ENCODE measurements at places on chromosomes 5 and 9.
A peak's percentile ranks its signal among the peaks of the same experiment; 100 is the strongest.

- DNase-seq, result no peak
Measured at GRCh38 chr5:171782332-171782966, 3.2 kb upstream of the SMIM23 start.

GRCh38 chr5:106172681-106173532, 1497.8 kb downstream of the EFNA5 start:
- DNase-seq, result no peak

DNA sequence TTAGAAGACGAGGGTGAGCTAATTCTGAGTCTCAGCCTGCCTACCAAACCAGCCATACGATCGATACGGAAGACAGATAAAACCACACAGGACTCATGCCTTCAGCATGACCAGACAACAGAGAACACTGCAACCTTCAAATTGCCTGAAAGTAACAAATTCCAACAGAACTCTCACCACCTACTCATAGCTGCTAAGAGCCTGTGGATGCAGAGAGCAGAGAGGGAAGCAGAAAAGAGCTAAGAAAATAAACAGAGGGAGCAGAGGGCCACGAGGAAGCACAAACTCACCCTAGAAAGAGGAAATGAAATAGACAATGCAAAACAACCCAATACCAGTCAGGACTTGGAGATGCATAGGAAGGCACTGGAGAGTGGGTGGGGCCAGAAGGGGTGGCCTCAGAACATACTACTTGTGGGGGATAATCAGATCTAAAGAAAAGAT, 86.7 kb upstream of the TAS2R1 start:
- no peak for DNase-seq

GRCh38 chr9:127521919-127522304, 70.6 kb downstream of the LRSAM1 start:
- DNase-seq, result peak; percentile 18

- DNase-seq, result no peak
Measured at GRCh38 chr9:78150312-78150982, 85.4 kb upstream of the CEP78 start.

DNA sequence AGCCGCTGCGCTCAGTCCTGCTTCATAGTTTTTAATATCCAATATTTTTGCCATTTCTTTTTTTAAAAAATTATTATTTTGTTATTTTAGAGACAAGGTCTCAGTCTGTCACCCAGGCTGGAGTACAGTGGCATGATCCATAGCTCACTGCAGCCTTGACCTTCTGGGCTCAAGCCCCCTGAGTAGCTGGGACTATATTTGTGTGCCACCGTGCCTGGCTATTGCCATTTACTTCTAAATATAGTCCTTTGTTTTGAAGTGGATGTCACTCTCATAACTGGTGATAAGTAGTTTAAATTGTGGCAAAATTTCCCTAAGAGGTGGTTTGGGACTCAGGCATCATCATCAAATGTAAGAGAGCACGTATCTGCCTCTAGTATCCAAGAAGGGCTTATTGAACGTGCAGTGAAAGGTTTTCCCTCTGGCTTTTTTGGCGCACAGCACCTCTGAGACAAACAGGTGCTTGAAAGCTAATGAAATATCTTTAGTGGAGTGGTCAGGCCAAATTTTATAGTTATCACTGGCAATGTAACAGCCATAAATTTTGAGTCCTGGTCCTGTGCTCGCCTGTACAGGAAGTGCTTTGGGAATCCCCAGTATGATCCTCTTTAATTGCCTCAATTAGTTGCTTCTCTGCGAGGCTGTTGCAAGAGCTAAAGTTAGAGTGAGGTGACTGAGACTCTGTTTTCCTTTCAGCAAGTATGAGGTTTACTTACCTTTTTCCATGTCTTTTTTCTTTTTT, 14.8 kb downstream of the STXBP1 start:
- DNase-seq, result no peak

- DNase-seq, result no peak
Measured at GRCh38 chr9:113349445-113350094, at the start of gene BSPRY. BSPRY (plus strand) TSS chr9:113349541; CDS start chr9:113349580, 39 bp downstream.

- DNase-seq, result peak; percentile 87
Measured at GRCh38 chr5:132677191-132677590, 3.4 kb downstream of the IL4 start.

DNA sequence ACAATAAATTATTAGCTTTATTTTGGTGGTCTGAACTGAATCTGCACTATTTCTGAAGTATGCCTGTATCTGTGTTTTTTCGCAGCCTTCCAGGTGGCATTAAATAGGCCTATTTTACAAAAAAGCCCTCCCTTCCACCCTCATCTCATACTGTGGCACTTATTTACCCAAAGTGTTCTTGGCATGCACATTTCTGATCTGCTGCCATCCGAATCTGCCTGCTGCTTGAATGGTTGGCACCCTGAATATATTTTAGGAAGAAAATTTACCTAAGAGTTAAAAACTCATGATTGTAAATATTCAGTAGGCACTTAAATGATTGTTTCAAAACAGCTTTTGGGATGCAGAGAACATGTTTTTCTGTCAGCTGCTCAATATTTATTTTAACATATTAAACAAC, 150.1 kb downstream of the SLC28A3 start:
- no peak for DNase-seq

GRCh38 chr5:38013107-38013506, 173.3 kb upstream of the GDNF start:
- no peak for DNase-seq

GRCh38 chr9:109652112-109652511, 127.9 kb upstream of the PALM2AKAP2 start:
- DNase-seq, result no peak

- DNase-seq, result no peak
Measured at GRCh38 chr5:66138637-66139317, 5.3 kb upstream of the SREK1 start.

- no peak for DNase-seq
Measured at GRCh38 chr5:148466236-148466580, 82.5 kb downstream of the FBXO38 start.

GRCh38 chr5:72045692-72046091, 61.6 kb upstream of the MAP1B start:
- DNase-seq, result no peak

DNA sequence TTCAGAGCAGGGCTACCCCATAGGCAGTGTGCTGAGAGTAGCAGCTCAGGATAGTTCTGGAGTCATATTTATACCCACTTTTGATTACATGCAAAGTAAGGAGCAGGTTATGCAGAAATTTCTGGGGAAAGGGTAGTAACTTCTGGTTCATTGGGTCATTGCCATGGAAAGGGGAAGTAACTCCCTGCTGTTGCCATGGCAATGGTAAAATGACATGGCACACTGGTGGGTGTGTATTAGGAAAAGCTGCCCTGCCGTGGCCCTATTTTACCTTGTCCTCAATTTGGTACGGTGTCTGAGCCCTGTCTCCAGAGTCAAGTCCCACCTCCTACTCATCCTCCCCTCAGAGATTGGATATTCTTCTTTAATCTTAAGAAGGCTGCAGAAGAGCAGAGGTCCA, 526.7 kb upstream of the TYRP1 start:
- no peak for DNase-seq

DNA sequence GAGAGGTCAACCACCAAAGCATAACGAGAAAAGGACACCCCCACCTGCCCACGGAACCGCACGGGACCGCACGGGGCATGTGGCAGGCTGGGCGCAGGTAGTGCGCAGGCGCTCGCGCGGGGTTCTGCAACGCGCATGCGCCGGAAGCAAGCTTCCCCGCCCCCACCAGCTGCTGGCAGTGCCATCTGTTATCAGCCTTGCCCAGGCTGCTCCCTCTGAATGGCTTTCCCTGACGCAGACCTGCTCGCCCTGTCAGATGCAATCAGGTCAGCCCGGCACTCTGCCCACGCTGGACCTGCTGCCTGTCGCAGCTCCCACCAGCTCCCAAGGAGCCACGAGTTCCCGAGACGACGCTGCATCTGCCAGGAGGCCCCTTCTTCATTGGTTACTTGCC, 22.8 kb downstream of the PTCH1 start:
- no peak for DNase-seq

DNA sequence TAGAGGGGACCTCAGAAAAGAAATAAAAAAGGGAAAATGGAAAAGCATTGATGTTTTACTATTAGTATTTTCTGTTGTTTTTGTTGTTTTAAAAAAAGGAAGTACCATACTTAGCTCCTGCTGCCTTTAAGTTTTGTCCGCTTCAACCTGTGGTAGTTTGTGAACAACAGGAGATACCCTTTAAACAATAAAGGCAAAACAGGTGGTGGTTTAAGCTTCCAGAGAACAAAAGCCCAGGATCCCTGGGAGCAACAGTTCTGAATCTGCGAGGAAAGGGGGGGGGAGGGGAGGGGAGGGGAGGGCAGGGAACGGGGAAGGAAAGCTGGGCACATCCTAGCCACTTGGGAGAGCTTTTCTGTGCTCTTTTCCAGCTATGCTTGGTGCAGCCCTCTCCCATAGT, 2.1 kb upstream of the PSIP1 start:
- DNase-seq, result no peak

DNA sequence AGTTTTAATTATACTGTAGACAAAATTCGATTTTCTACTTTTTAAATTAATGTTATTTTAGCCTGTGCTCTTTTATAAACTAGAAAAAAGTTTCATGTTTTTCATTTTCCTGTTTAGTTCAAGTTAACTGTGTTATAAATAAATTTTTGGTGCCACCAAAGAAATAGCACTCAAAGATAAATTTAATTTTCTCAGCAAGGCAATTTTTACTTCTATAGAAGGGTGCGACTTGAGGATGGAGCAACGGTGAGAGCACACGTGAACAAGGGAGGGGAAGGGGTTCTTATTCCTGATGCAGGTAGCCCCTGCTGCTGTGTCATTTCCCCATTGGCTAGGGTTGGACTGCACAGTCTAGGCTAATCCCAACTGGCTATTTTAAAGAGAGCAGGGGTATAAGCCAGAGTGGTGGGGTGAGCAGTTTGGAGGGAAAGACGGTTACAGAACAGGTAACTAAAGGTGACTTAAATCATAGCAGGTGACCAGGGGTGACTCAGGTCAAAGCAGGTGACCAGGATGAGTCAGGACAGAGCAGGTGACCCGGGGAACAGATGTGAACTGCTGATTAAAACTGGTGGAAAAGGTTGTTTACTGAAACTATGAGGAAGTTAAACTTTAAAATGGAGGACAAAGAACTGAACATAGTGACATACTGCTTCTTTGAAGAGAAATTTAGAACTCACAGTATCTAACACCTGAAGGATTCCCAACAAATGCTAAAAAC, 104.6 kb upstream of the GPBP1 start:
- no peak for DNase-seq

DNA sequence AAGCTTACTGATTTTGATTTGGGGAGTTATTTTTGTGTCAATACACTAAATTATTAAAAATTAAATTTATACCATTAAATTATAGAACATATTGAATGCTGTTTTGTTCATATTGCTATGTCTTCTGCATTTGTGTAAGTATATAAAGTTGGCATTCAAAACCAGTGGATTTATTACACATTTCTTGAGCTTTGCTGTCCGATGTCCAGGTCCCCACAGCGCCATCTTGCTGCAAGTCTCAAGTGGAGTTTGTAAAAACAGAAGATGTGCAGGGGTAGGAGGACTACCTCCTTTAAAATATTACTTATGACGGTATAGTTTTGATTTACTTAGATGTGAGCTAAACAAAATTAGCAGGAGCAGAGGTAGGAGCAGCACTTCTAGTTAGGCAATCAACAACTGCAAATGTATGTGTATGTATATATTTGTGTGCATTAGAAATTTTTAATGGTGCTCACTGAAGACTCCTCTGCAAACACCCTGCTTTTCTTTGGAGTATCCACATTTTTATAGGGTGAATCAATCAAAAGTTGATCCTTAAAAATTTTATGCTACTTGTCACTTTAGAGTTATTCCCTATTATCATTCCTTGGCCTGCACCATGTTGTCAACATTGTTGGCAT, 37.4 kb downstream of the CPEB4 start:
- DNase-seq, result no peak

- no peak for DNase-seq
Measured at GRCh38 chr9:91664663-91665062, 241.0 kb upstream of the NFIL3 start.

GRCh38 chr9:71648453-71648852, 119.9 kb downstream of the CEMIP2 start:
- no peak for DNase-seq

GRCh38 chr5:124605541-124605940, 140.9 kb downstream of the ZNF608 start:
- DNase-seq, result peak; percentile 17

DNA sequence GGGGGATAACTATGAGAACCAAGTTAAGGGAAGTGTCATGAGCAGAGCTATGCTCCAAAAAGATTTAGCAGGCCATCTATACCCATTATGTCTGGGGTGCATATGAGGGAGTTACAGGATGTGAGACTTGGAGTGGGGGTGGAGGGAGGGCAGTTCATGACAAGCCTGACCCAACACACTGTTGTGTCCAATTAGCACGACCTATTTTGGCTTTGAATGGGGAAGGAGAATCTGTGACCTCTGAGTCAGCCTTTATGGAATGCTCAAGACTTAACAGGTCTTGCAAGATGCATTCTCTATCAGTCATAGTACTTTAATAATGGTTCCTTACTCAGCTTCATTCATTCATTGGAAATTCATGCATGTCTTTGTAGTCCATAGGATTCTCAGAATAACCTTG, 71.7 kb downstream of the GRIA1 start:
- no peak for DNase-seq

DNA sequence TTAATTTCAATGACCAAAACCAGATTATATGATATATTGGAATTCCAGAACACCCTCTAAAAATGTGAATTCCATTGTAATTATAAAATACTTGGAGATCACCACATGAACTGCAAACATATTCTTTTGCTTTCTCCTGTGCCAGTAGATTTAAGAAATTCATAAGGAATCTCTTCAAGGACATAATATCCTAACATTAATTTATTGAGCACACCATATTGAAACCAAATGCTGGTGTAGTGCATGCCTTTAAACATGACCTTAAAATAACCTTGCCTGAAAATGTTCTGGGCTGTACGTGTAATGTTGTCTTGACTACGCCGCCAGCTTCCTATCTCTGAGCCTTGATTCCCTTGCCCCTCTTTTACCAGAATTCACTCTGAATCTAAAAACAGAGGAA, 205.0 kb upstream of the ACTBL2 start:
- DNase-seq, result no peak

DNA sequence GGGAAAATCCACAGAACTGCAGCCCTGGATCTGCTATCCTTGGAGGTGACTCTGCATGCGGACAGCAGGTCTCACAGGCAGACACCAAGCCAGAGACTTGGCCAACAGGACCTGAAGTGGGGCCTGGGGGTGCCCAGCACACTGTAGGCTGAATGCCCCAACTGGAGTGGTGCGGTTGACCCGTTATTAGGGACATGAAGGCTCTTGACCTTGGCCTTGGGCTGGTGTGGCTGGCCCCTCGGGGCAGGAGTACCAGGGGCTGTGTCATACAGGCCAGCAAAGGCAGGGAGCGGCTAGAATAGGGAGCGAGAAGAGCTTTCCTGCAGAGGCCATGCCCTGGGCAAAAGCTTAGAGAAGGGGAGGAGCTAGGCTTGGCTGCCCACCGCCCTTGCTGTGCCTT, 153.2 kb upstream of the MVB12B start:
- no peak for DNase-seq

- DNase-seq, result no peak
Measured at GRCh38 chr5:43891112-43891511, 288.1 kb downstream of the NNT start.

- no peak for DNase-seq
Measured at GRCh38 chr9:126301196-126301595, 25.4 kb upstream of the MVB12B start.
